Left lung (tissue), 14 donors: ENCODE measurements at places on chromosomes 5 and 9. TPM values are rescaled to one million over a fixed set of nuclear protein-coding genes. Genes with fewer than 3 reads are reported as not detected.

The FTMT gene
- not detected for total RNA-seq

The PCDHGB4 gene
- 3.4 TPM for total RNA-seq

The ZSWIM6 gene
- total RNA-seq: 20.3 TPM

The PCDHGA12 gene
- 5.7 TPM for total RNA-seq

The PCDHGA6 gene
- total RNA-seq: 2.9 TPM

The COL15A1 gene
- total RNA-seq: 58.4 TPM

The SLC34A3 gene
- 0.12 TPM for total RNA-seq

The MYOT gene
- total RNA-seq: 0.52 TPM

The SH2D3C gene
- 21.7 TPM for total RNA-seq

The C5orf46 gene
- total RNA-seq: not detected

The PRDM9 gene
- total RNA-seq: not detected

The GNG10 gene
- total RNA-seq: 56.9 TPM

The AK1 gene
- total RNA-seq: 264 TPM

The CCL19 gene
- total RNA-seq: 1.2 TPM

The TMC1 gene
- total RNA-seq: not detected

The SPINK4 gene
- not detected for total RNA-seq

The NR5A1 gene
- 0.26 TPM for total RNA-seq

The TPPP gene
- total RNA-seq: 9.6 TPM

The OLFM1 gene
- total RNA-seq: 21.2 TPM

The LCP2 gene
- total RNA-seq: 37.3 TPM

The RRAGA gene
- total RNA-seq: 81.6 TPM

The ERMP1 gene
- total RNA-seq: 28.7 TPM

The HTR1A gene
- total RNA-seq: not detected

The SPEF2 gene
- 7.5 TPM for total RNA-seq

The ATG10 gene
- total RNA-seq: 6.4 TPM

The CLIC3 gene
- total RNA-seq: 85.4 TPM

The BRINP1 gene
- 0.70 TPM for total RNA-seq

The C5orf52 gene
- total RNA-seq: not detected

The AHRR gene
- total RNA-seq: 5.5 TPM

The HRCT1 gene
- 3.1 TPM for total RNA-seq

The PTGS1 gene
- total RNA-seq: 16.3 TPM

The PCDHB5 gene
- 2.5 TPM for total RNA-seq

The PIP5K1B gene
- 24.8 TPM for total RNA-seq

The SRA1 gene
- total RNA-seq: 33.0 TPM

The CCL28 gene
- total RNA-seq: 5.3 TPM

The PCDHGC3 gene
- total RNA-seq: 65.4 TPM

The SPATA31A3 gene
- not detected for total RNA-seq

The SHOC1 gene
- total RNA-seq: 0.29 TPM

The SVEP1 gene
- 36.2 TPM for total RNA-seq

The FCN2 gene
- not detected for total RNA-seq

The PROB1 gene
- total RNA-seq: 1.7 TPM

The TAF11L4 gene
- total RNA-seq: not detected

The TNFSF15 gene
- total RNA-seq: 20.5 TPM

The WDR36 gene
- 29.6 TPM for total RNA-seq

The ASPN gene
- total RNA-seq: 2.1 TPM

The SH3TC2 gene
- total RNA-seq: 1.2 TPM
